ENCODE measurements at places on chromosomes 2 and 18. TPM values are rescaled to one million over a fixed set of nuclear protein-coding genes. Genes with fewer than 3 reads are reported as not detected.

GRCh38 chr18:75341267-75341666, 86.2 kb downstream of the SMIM21 start:
- no peak overlapping the region for H3K27ac ChIP-seq
- H3K27me3 ChIP-seq: peaks cover 20% of the 10 kb centered on the region
- H3K4me1 ChIP-seq: no peaks in the 10 kb centered on the region
- no peaks in the 10 kb centered on the region for H3K36me3 ChIP-seq
- no peak for DNase-seq

- no peaks in the 10 kb centered on the region for H3K36me3 ChIP-seq
- H3K27ac ChIP-seq: no peak overlapping the region
- peaks cover 5% of the 10 kb centered on the region for H3K27me3 ChIP-seq
These were observed 244.9 kb upstream of the MYT1L start for GRCh38 chr2:2575870-2576386.

GRCh38 chr2:196186266-196186980, 15.0 kb upstream of the STK17B start:
- peaks cover 50% of the 10 kb centered on the region for H3K4me1 ChIP-seq
- peaks cover 2% of the 10 kb centered on the region for H3K36me3 ChIP-seq

Gene BOLL
- not detected for total RNA-seq

Gene CYS1
- not detected for total RNA-seq

DNA sequence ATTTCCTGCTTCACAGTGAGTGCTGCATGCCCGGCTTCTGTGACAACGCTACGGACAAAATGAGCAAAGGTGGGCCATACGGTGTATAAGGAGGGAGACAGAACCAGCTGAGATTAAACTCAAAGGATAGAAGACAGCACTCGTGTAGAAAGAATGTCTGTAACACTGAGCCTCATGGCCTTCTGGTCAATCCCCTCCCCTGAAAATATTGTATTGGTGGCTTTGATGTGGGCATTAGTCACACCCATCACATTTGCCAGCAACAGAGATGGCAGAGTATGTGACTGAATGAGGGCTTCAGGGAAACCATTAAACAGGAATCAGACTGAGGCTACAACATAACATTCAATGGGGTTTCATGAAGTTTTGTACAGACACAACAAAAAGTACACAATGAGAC, 287.8 kb upstream of the CCDC68 start:
- no peak overlapping the region for H3K4me3 ChIP-seq
- no peaks in the 10 kb centered on the region for H3K4me1 ChIP-seq
- no peak for DNase-seq
- no peaks in the 10 kb centered on the region for H3K27me3 ChIP-seq

- DNase-seq: no peak
- peaks cover 2% of the 10 kb centered on the region for H3K4me1 ChIP-seq
- no peak overlapping the region for H3K27ac ChIP-seq
- H3K36me3 ChIP-seq: no peaks in the 10 kb centered on the region
- peaks cover 60% of the 10 kb centered on the region for H3K27me3 ChIP-seq
These were observed 163.2 kb downstream of the INSIG2 start for GRCh38 chr2:118251427-118251826.

- H3K4me1 ChIP-seq: peaks cover 23% of the 10 kb centered on the region
- peak overlapping the region; percentile 25 for H3K4me3 ChIP-seq
- no peak for DNase-seq
These were observed 22.1 kb downstream of the TTLL4 start for GRCh38 chr2:218732761-218733158.

DNA sequence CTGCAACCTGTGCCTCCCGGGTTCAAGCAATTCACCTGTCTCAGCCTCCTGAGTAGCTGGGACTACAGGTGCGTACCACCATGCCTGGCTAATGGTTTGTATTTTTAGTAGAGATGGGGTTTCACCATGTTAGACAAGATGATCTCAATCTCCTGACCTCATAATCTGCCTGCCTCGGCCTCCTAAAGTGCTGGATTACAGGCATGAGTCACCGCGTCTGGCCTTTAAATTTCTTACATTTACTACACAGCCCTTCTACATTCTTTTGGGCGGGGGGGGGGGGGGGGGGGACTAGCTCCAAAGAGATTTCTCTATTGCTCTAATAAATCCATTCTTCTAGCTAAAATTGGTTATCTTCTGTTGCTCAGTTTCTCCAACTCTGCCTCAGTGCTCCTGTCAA, 964.9 kb upstream of the ACVR2A start:
- H3K27ac ChIP-seq: no peak overlapping the region
- H3K36me3 ChIP-seq: no peaks in the 10 kb centered on the region
- no peaks in the 10 kb centered on the region for H3K4me1 ChIP-seq
- no peaks in the 10 kb centered on the region for H3K27me3 ChIP-seq
- H3K4me3 ChIP-seq: no peak overlapping the region

DNA sequence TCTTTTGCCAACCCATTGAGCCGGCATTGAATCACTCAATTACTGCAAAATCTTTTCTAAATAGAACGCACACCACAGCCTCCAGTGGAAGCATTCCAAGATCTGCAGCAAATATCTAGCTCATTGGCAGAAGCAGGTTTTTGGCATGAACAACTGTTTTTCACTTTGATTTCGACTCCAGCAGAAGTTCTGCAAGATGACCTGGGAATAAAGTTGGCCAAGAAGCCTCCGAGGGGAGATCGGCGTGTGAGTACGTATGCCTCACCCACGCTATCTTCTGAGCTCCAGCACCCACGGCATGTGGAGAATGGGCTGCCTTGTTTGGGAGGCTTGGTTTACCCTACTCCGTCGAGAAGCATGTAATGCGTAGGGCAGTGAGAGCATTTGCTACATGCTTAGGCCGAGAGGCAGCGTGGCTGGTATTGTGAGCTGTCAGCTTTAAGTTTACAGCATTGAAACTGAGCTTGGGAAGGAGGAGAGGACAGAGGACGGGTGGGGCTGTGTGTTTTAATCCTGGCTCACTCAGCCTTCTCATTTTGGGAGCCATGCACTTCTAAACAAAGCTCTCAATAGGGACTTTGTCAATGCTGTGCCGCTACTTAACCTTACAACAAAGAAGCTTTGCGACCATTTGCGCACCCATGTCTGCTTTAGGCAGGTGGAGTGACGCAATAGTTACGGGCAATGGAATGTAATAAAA, 10.5 kb downstream of the PCARE start:
- peaks cover 4% of the 10 kb centered on the region for H3K4me1 ChIP-seq
- DNase-seq: no peak
- H3K4me3 ChIP-seq: no peak overlapping the region

DNA sequence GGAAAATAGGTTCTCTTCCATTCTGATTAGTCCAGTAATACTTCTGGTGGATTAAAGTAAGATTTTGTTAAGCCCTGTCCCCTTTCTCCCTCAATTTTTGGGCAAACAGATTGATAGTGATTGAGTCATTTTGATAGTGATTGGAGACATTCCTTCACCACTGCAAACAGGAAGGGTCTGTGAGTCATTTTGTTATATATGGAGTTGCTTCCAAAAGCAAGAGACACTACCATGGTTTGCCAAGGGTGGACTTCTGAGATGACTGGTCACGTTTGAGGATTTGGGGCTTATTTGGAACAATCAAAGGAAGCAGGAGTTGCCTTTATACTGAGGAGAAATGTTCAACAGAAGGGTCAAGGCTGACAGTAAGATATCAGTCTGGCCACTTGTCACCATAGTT, 249.9 kb downstream of the PARD3B start:
- H3K4me3 ChIP-seq: no peak overlapping the region
- no peaks in the 10 kb centered on the region for H3K4me1 ChIP-seq
- no peak overlapping the region for H3K27ac ChIP-seq

DNA sequence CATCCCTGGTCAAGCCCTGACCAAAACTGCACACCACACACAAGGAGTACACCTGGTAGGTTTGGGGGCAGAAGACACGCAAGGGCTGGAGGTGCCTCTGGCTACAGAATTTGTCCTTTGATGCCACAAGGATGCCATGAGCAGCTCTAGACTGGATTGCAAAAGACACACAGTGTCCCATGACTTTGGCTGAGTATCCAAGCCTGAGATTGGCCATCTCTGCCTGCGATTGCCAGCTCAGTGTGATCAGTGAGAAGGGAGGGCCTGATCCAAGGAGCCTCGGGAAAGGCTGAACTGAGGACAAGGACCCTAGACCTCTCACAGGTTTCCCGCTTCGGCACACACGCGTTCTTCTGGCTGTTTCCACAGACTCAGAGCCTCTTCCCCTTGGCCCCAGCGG, 60.0 kb upstream of the FOSL2 start:
- peaks cover 4% of the 10 kb centered on the region for H3K36me3 ChIP-seq
- H3K27me3 ChIP-seq: no peaks in the 10 kb centered on the region
- peaks cover 15% of the 10 kb centered on the region for H3K4me1 ChIP-seq

DNA sequence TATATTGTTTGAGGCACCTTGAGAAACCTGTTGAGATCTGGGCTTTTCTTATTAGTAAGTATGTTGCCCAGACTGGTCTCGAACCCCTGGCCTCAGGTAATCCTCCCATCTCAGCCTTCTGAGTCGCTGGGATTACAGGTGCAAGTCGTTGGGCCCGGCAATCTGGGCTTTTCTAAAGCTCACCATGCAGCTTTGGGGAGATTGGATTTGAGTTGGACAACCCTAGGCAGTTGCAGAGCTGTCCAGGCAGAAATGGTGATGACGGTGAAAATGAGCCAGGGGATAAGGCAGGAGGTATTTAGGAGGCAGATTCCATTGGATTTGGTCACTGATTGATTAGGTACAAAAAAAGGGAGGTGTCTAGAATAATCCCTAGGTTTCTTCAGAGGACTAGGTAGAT, 16.2 kb downstream of the NEDD4L start:
- no peak overlapping the region for H3K27ac ChIP-seq
- H3K36me3 ChIP-seq: no peaks in the 10 kb centered on the region
- DNase-seq: no peak
- no peaks in the 10 kb centered on the region for H3K4me1 ChIP-seq
- peaks cover 34% of the 10 kb centered on the region for H3K27me3 ChIP-seq

Gene ABCG8
- not detected for total RNA-seq

Gene EPHA4
- 70.7 TPM for total RNA-seq

DNA sequence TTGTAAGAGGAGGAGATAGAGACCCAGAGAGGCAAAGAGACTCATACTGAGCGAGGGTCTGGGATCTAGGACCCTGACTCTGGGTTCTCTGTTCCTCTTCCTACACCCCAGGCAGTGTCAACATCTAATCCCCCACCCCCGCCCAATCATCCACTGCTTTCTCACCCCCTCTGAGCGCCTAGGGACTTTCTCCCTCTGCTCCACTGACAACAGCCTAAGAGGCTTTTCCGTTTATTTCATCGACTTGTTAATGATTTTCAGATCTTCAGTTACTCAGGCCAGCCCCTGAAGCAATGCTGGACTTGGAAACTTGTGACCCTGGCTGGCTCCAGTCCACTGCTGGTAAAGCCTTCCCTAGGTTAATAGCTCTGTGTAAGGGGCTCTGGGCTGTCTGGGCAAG, 65.1 kb downstream of the TFCP2L1 start:
- H3K27me3 ChIP-seq: peaks cover 12% of the 10 kb centered on the region
- DNase-seq: no peak
- H3K4me1 ChIP-seq: no peaks in the 10 kb centered on the region
- H3K36me3 ChIP-seq: no peaks in the 10 kb centered on the region
- H3K27ac ChIP-seq: no peak overlapping the region

DNA sequence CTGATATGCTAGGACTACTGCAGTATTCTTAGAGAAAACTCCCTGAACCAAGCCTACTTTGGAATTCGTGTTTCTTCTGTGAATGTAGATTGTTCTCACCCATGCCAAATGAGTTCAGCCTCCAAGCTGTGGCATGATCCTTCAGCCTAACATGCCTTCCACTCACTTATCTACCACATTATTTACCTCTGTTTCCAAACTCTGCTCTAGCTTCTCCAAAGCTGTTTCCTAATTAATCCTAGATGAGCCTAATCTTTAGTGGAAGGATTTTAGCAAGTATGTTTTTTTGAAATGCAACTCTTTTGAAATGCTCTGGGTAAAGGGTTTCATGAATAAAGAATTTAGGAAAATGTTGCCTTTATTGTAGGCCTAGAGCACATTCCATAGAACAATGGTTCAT, 152.9 kb upstream of the MMADHC start:
- no peaks in the 10 kb centered on the region for H3K4me1 ChIP-seq
- H3K27ac ChIP-seq: no peak overlapping the region
- no peak for DNase-seq
- H3K27me3 ChIP-seq: peaks cover 12% of the 10 kb centered on the region
- no peaks in the 10 kb centered on the region for H3K36me3 ChIP-seq
- no peak overlapping the region for H3K4me3 ChIP-seq

GRCh38 chr18:32086881-32087280, 4.8 kb upstream of the RNF138 start:
- no peak overlapping the region for H3K4me3 ChIP-seq
- H3K27ac ChIP-seq: no peak overlapping the region
- peaks cover 34% of the 10 kb centered on the region for H3K4me1 ChIP-seq
- H3K27me3 ChIP-seq: no peaks in the 10 kb centered on the region
- H3K36me3 ChIP-seq: no peaks in the 10 kb centered on the region

DNA sequence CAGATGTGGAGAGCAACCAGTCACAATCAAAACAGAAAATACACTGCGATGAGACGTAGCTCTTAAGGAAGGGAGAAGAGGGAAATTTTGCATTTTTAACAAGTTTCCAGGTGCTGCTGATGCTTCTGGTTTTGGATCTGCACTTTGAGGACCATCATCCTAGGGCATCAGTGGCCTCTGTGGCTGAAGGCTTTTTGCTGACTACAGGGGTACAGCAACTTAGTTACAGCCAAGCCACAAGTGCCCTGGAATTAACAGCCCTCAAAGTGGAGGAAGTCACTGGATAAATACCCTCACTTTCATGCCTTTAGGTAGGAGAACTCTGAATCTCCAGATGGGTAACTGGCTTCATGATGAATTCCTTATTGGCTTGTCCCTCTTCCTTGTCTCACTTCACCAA, 700.9 kb downstream of the TMEM182 start:
- H3K4me3 ChIP-seq: no peak overlapping the region
- no peaks in the 10 kb centered on the region for H3K36me3 ChIP-seq
- no peak overlapping the region for H3K27ac ChIP-seq
- H3K4me1 ChIP-seq: no peaks in the 10 kb centered on the region
- DNase-seq: no peak

GRCh38 chr2:10444463-10444862, 3.7 kb downstream of the ODC1 start:
- peaks cover 16% of the 10 kb centered on the region for H3K36me3 ChIP-seq
- no peak overlapping the region for H3K27ac ChIP-seq
- H3K4me1 ChIP-seq: peaks cover 16% of the 10 kb centered on the region
- no peak overlapping the region for H3K4me3 ChIP-seq
- no peak for DNase-seq

- peaks cover 4% of the 10 kb centered on the region for H3K36me3 ChIP-seq
- no peaks in the 10 kb centered on the region for H3K4me1 ChIP-seq
These were observed 124.3 kb upstream of the CYP26B1 start for GRCh38 chr2:72271766-72272641.

Gene CNGA3
- not detected for total RNA-seq

Gene MAP3K20
- 4.1 TPM for total RNA-seq

- peaks cover 82% of the 10 kb centered on the region for H3K27me3 ChIP-seq
- H3K36me3 ChIP-seq: no peaks in the 10 kb centered on the region
- peaks cover 17% of the 10 kb centered on the region for H3K4me1 ChIP-seq
- peak overlapping the region; percentile 11 for H3K27ac ChIP-seq
- no peak for DNase-seq
These were observed 319 bp upstream of the EN1 start for GRCh38 chr2:118847762-118848172.

GRCh38 chr2:21424375-21424774, 300.6 kb downstream of the TDRD15 start:
- no peaks in the 10 kb centered on the region for H3K27me3 ChIP-seq
- H3K27ac ChIP-seq: no peak overlapping the region

All from T-helper 17 cell (primary cell).